HFFc6 (cell line): ENCODE measurements at places on chromosomes 2 and 18.

- DNase-seq, result no peak
Measured at GRCh38 chr2:120678926-120679325, 56.7 kb upstream of the GLI2 start.

GRCh38 chr18:50159654-50160046, 35.3 kb downstream of the MYO5B start:
- DNase-seq, result no peak

- DNase-seq, result no peak
Measured at GRCh38 chr2:100615471-100615870, 52.7 kb downstream of the PDCL3 start.

- no peak for DNase-seq
Measured at GRCh38 chr2:152505495-152505906, 170.5 kb downstream of the FMNL2 start.
